Activated CD8-positive, alpha-beta T cell treated with anti-CD3 and anti-CD28 coated beads, Interleukin-2, amount 10 ng/mL, durations not matched to agents 7 days and 5 days (primary cell): ENCODE measurements at places on chromosomes 1 and 21.

DNA sequence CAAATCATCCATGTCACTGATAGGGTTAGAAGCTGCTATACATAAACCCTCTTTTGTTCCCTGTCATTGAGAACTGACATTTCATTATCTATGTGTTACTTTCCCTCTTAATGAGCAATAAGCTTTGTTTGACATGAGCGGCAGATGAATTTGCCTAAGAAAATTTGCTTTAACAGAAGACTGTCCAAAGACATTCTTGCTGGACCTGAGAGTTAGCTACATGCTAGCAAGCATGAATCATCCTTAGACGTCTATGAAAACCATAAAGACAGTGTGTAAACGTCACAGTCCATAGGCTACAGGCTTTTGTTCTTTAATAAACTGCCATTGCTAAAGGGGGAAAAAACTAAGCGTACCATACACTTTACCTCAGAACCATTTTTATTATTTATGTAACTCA is 73.1 kb downstream of the TNFSF4 start:
- DNase-seq = no peak
- no peak overlapping the region for H3K27ac ChIP-seq
- H3K4me1 ChIP-seq = no peaks in the 10 kb centered on the region
- no peak overlapping the region for H3K4me3 ChIP-seq
- peaks cover 6% of the 10 kb centered on the region for H3K27me3 ChIP-seq
- no peaks in the 10 kb centered on the region for H3K36me3 ChIP-seq

DNA sequence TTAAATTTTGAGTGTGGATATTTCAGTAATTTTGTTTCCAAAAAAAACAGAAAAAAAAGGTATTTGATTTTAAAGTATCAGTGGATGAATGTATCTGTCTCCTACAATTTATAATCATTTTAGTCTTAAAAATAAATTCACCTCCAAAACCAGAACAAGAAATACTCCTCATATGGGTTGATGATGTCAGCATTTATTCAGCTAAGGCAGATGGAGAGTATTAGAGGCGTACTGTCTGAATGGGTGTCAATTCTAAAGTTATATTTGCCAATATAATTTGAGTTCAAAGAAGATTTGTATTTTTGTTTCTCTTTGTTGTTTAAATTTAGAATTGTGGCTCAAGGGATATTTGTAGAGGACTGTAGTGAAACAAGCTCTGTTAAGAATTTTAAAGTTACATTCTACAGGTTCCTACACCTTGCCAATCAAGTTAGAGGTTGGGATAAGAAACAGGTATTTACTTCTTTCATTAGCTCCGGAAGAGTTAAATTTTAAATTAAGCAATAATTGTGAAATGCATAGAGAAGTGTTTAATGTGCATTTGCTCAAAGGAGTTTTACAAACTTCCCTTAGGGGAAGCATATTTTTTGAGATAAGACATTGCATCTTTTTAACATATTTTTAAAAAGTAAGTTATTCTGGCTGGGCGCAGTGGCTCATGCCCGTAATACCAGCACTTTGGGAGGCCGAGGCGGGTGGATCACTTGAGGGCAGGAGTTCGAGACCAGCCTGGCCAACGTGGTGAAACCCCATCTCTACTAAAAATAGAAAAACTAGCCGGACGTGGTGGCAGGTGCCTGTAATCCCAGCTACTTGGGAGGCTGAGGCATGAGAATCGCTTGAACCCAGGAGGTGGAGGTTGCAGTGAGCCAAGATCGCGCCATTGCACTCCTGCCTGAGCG is 1.2 kb downstream of the PLA2G4A start:
- no peaks in the 10 kb centered on the region for H3K36me3 ChIP-seq
- DNase-seq = no peak
- peaks cover 11% of the 10 kb centered on the region for H3K27me3 ChIP-seq

DNA sequence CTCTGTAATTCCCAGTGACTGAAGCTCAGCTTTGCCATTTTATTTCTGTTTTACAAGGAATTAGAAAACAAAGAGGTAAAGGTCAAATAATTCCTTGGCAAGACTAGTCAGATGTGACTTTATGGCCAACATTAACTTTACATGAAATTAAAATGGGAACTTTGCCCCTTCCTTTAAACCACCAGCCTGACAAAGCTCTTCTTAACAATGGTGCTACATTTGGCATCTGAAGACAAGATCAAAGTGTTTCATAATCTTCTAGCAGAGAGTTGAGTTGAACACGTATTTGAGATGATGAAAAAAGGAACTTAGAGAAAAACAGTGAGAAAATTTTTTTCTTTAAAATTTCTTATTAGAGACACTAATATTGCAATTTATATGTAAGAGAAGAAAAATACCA is 193.8 kb downstream of the AK5 start:
- no peaks in the 10 kb centered on the region for H3K4me1 ChIP-seq
- no peak overlapping the region for H3K27ac ChIP-seq
- H3K4me3 ChIP-seq = no peak overlapping the region
- no peaks in the 10 kb centered on the region for H3K36me3 ChIP-seq

GRCh38 chr1:19596065-19596713 is 47.9 kb upstream of the NBL1 start:
- DNase-seq = no peak
- H3K4me1 ChIP-seq = peaks cover 38% of the 10 kb centered on the region
- H3K27ac ChIP-seq = peak overlapping the region; percentile 98
- peaks cover 19% of the 10 kb centered on the region for H3K36me3 ChIP-seq
- H3K27me3 ChIP-seq = no peaks in the 10 kb centered on the region

DNA sequence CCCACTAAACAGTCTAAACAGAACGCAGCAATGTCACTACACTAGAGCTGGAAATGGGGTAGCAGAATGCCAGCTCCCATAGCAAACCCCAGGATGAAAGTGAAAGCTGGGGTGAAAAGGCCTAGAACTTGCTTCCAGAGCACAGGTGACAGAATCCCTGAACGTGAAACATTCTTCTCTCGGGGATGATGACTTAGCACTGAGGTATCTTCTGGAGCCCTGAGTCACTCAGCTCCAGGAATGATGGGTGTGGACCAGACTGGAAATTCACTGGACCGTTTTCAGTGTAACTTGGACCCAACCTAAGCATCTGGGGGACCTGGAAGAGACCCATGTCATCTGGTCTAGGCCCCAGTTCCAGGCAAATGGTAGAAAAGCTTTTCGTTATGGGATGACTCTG is 108.9 kb downstream of the CDC7 start:
- no peak overlapping the region for H3K4me3 ChIP-seq
- H3K36me3 ChIP-seq = no peaks in the 10 kb centered on the region
- H3K27me3 ChIP-seq = peaks cover 11% of the 10 kb centered on the region
- H3K27ac ChIP-seq = no peak overlapping the region
- no peaks in the 10 kb centered on the region for H3K4me1 ChIP-seq

DNA sequence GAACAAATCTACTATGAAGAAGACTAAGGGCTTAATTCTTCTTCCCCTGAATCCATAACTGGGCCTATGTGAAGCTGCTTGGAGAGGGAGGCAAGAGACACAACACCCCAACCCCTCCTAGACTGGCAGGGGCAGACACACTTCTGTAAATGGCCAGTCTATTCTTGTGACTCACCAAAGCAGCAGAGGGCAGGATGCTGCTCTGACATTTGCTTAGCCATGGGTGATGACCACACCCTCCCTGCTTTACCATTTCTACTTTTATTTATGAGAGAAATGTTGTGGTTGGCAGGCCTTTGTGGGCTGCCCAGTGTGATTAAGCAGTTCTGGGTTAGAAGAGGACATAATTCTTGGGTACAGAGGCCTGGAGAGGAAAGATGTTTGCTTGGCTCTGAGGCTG is 189.8 kb upstream of the DPYD start:
- no peak for DNase-seq
- H3K4me3 ChIP-seq = no peak overlapping the region
- no peak overlapping the region for H3K27ac ChIP-seq
- no peaks in the 10 kb centered on the region for H3K36me3 ChIP-seq
- no peaks in the 10 kb centered on the region for H3K27me3 ChIP-seq
- H3K4me1 ChIP-seq = no peaks in the 10 kb centered on the region

DNA sequence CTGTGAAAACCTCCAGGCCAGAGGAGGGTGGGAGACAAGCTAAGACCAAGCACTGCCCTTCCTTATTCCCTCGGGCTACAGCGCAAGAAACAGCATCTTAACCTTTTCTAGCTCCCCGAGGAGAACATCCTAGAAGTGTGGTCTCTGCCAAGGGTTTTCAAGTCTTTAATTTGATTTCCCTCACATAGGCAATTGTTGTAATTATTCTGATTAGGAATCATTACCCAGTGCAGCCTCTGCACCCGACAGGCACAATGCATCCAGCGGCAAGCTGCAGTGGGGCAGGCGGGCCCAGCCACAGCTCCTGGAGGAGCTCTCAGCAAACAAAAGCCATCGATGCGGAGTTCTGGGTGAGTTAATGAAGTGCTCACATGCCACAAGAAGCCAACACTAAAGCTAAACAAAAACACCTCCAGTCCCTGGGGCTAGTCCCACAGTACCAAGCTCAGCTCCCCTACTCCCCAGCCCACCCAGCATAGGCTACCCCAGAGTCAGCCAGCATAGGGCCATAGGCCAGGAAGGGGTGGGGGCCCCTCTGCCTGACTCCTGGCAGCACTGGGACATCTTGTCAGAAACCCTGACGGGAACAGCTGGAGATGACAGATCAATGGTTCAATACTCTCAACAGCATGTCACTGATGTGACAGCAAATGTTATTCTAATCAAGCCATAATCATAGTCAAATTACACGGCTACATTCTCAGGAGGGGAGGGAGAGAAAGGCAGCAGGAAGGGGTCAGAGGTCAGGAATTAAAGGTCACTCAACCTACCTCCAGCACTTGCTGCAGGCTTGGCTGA is 42.5 kb downstream of the ERI3 start:
- peaks cover 16% of the 10 kb centered on the region for H3K4me1 ChIP-seq
- DNase-seq = no peak
- H3K27me3 ChIP-seq = no peaks in the 10 kb centered on the region
- no peak overlapping the region for H3K4me3 ChIP-seq
- H3K36me3 ChIP-seq = peaks cover 5% of the 10 kb centered on the region

DNA sequence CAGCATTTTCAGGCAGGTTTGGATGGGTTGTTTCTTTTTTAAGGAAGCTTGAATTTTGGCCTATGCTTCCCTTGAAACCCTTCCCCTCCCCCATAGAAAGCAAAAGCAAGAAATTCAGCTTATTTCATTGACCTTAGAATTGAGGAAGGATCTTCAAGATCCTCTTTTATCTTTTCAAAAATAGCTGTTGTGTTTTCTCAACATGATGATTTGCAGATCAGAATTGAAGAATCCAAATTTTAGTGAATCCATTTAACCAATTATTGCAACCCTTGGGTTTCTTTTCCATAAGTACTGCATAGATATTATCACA is 73.7 kb downstream of the LRRC8C start:
- H3K4me1 ChIP-seq = peaks cover 50% of the 10 kb centered on the region
- H3K27me3 ChIP-seq = no peaks in the 10 kb centered on the region
- no peak overlapping the region for H3K4me3 ChIP-seq
- DNase-seq = no peak
- peaks cover 61% of the 10 kb centered on the region for H3K36me3 ChIP-seq
- H3K27ac ChIP-seq = peak overlapping the region; percentile 9

DNA sequence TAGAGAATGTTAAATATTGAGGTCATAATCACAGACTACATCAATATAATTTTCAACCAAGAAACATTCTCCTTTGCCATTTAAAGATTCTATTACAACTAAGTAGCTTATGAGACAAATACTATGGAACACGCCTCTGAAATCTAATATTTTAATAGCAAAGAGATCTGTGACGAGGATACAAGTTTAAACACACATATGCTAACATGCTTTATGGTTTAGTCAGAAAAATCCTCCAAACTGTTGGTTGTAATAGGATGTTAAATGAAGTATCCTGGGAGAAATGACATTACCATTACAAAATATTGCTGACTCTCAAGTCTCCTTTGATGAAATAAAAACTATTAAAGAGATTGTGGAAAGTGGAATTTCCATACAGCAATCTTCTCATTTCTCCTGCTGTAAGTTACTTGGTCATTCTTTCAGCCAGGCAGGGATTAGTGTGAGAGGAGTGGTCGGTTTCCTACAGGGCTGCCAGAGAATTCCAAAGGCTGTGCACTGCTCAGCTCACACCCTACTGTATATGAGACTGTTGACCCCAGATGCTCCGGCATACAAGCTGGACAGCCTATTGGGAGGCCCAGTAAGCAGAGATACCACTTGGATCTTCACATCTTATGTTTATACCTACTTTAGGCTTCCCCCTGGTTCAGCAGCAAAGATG is 26.6 kb downstream of the SCYL3 start:
- no peak for DNase-seq
- no peaks in the 10 kb centered on the region for H3K4me1 ChIP-seq
- peaks cover 79% of the 10 kb centered on the region for H3K36me3 ChIP-seq
